Endodermal cell (in vitro differentiated cells): ENCODE measurements at places on chromosomes 1 and 21.
A peak's percentile ranks its signal among the peaks of the same experiment; 100 is the strongest.

GRCh38 chr1:85366391-85367170, 90.1 kb upstream of the BCL10 start:
- H3K4me1 ChIP-seq: no peaks in the 10 kb centered on the region
- no peak overlapping the region for H3K4me3 ChIP-seq
- H3K27ac ChIP-seq: no peak overlapping the region

DNA sequence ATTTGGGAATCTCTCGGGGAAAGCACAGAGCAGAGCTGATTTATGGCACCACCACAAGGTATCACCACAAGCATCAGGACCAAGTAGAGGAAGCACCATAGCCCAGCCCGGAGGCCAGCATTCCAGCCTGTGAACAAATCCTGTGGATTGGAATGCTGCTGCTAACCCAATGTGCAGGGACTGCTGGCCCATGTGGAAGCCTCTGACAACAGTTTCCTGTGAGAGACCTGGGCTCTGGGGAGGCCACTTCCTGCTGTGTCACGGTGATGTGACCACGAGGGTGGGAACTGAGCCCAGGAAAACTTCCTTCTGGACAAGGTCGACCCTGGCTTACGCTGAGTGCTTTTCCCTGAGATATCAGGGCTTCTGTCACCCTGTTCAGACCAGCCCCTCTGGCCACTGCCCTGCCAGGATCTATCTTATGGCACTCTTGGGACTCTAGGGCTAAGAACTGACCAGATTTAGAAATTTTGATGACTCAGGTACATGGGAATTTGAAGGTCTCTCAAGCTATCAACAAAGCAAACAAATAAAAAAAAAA, 88.3 kb upstream of the NGF start:
- no peaks in the 10 kb centered on the region for H3K4me1 ChIP-seq
- no peak overlapping the region for H3K27ac ChIP-seq

DNA sequence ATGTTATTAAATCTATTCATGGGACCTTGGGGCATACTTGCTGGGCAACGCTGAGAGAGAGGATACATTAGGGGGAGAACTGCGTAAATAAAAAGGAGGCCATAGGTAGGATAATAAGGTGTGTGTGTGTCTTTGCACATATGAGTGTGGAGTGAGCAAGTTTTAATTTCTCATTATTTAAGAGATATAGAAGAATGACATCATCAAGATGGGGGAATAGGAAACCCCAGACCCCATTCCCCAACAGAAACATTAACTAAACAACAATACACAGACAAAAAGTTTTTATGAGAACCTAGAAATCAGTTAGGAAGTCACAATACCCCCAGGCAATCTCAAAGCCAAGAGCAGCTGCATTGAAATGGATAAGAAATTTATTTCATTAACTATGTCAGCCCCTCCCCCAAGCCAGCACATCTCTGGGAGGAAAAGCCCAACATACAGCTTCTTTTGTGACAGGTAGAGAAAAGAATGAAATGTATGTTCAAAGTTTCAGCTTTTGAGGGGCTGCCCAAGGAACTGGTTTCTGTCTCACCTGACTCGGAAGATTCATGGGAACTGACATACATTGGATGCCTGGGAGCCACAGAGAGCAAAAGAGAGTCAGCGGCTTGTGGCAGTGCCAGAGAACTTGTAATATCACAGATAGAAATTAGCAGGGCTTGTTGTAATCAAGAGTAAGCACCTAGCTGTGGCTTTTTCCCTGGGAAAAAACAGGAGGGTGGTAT, 234.3 kb upstream of the NFIA start:
- H3K4me3 ChIP-seq: no peak overlapping the region
- H3K36me3 ChIP-seq: no peaks in the 10 kb centered on the region
- H3K4me1 ChIP-seq: no peaks in the 10 kb centered on the region
- H3K27me3 ChIP-seq: no peaks in the 10 kb centered on the region
- peak; percentile 65 for DNase-seq

DNA sequence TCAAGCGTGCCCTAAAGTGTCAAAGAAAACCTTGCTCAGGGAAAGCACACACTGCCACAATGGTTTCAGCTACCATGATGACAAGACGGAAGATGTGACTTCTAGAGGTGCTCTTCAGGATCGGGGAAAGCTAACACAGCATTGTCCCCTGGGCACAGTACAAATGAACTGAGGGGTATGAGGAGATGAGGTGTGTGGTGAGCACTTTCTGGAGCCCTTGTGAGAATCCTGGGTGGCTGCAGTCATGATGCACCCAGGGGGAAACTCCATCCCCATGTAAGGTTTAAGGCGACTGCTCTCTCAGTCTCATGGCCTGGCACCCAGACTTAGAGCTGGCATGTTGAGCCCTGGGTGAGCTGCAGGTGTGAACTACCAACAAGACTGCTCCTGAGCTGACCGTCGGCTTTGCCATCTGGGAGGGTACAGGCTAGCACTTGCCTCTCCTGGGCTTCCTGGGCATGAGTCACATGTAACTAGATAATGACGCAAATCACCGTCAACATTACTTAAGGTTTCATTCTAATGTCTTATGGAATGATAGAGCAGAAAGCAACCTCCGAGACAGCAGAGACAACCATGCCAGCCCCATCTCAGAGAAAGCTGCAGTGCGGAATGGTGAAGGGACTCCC, 144.6 kb downstream of the CLIC6 start:
- no peaks in the 10 kb centered on the region for H3K4me1 ChIP-seq
- no peaks in the 10 kb centered on the region for H3K36me3 ChIP-seq
- DNase-seq: no peak
- no peak overlapping the region for H3K4me3 ChIP-seq
- H3K27me3 ChIP-seq: no peaks in the 10 kb centered on the region

DNA sequence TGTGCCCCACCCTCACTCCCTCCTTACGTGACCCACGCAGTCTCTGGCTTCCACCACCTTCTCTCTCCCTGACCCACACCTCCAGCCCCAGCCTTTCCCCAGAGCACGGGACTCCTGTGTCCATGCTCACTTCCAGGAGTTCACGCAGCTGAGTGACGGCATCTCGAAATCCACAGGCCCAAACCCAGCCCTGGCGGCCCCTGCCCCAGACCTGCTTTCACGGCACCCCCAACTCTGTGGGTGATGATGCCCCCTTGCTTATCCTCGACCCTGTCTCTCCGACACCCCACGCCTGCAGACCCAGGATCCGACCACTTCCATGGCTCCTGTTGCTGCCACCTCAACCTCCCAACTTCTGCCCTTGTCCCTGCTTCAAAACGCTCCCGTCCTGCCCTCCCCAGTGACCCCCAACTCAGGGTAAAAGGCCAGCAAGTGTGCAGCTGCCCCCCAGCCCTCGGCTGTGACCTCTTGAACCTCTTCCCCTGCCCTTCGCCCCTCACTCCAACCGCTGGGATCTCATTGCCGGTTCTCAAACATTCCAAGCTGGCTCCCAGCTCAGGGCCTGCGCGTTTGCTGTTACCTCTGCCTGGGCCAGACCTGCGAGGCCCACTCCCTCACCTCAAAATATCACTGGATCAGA, 30.4 kb upstream of the LAPTM5 start:
- H3K4me1 ChIP-seq: peaks cover 3% of the 10 kb centered on the region
- H3K27ac ChIP-seq: no peak overlapping the region
- no peak overlapping the region for H3K4me3 ChIP-seq
- no peak for DNase-seq

- H3K4me3 ChIP-seq: peak within 1 kb of the TSS; percentile 77
- H3K4me1 ChIP-seq: peaks cover 11% of the 10 kb centered on the region
- DNase-seq: peak; percentile 97
- no peaks in the 10 kb centered on the region for H3K36me3 ChIP-seq
- H3K27me3 ChIP-seq: peaks cover 57% of the 10 kb centered on the region
Observed at GRCh38 chr1:53739109-53739681, at the start of gene GLIS1. TSS of gene GLIS1 (minus strand) at chr1:53739164. CDS start at chr1:53738064, 1,100 bp downstream.

GRCh38 chr1:161913482-161914140, 110.1 kb downstream of the OLFML2B start:
- DNase-seq: no peak
- peaks cover 4% of the 10 kb centered on the region for H3K4me1 ChIP-seq
- no peaks in the 10 kb centered on the region for H3K27me3 ChIP-seq
- H3K27ac ChIP-seq: no peak overlapping the region
- H3K4me3 ChIP-seq: no peak overlapping the region

GRCh38 chr1:28871631-28872401, 42.6 kb upstream of the EPB41 start:
- H3K4me1 ChIP-seq: no peaks in the 10 kb centered on the region
- H3K36me3 ChIP-seq: no peaks in the 10 kb centered on the region
- no peaks in the 10 kb centered on the region for H3K27me3 ChIP-seq
- H3K27ac ChIP-seq: no peak overlapping the region

GRCh38 chr21:37878946-37879660, 37.2 kb downstream of the KCNJ6 start:
- H3K27ac ChIP-seq: no peak overlapping the region
- DNase-seq: no peak
- no peak overlapping the region for H3K4me3 ChIP-seq
- H3K4me1 ChIP-seq: no peaks in the 10 kb centered on the region
- no peaks in the 10 kb centered on the region for H3K27me3 ChIP-seq

- no peaks in the 10 kb centered on the region for H3K4me1 ChIP-seq
- H3K27me3 ChIP-seq: no peaks in the 10 kb centered on the region
- H3K36me3 ChIP-seq: no peaks in the 10 kb centered on the region
- no peak for DNase-seq
Observed at GRCh38 chr1:54792686-54793282, 8.3 kb downstream of the TTC22 start.

GRCh38 chr1:203743091-203743571, 21.9 kb upstream of the LAX1 start:
- no peak for DNase-seq
- no peaks in the 10 kb centered on the region for H3K27me3 ChIP-seq
- H3K36me3 ChIP-seq: peaks cover 12% of the 10 kb centered on the region
- no peaks in the 10 kb centered on the region for H3K4me1 ChIP-seq
- H3K27ac ChIP-seq: no peak overlapping the region
- no peak overlapping the region for H3K4me3 ChIP-seq

DNA sequence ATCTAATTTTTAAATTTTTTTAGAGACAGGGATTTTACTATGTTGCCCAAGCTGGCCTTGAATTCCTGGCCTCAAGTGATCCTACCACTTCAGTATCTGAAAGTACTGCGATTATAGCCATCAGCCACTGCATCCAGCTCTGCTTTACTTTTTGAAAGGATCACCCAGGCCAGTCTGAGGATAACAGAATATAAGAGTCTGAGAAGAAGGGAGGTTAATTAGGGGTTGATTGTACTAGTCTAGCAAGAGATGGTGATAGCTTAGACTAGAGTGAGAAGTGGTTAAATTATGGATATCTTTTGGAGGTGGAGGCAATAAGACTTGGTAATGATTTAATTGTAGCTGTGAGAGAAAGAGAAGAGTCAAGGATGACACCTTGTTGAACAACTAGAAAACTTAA, 32.2 kb downstream of the PHACTR4 start:
- peaks cover 2% of the 10 kb centered on the region for H3K4me1 ChIP-seq
- no peak overlapping the region for H3K4me3 ChIP-seq
- peaks cover 7% of the 10 kb centered on the region for H3K36me3 ChIP-seq
- H3K27ac ChIP-seq: no peak overlapping the region

- H3K27ac ChIP-seq: no peak overlapping the region
- no peak for DNase-seq
Observed at GRCh38 chr1:17805869-17806684, 50.9 kb downstream of the ACTL8 start.

DNA sequence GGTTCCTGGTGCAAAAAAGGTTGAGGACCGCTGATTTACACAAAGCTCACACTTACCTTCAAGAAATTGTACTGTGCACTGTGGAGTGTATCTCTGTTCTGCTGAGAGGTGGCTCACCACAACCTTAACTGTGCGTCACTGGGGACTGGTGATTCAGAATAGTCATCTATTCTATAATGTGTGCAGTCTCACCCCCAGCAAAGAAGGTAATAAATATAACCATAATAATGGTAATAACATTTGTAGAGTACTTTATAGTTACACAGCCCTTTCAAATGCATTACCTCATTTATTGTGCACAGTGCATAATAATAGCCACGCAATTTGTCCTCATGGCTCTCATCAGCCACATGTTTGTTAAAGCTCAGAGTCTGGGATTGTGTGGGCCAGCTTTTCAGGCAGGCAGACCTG, 59.4 kb upstream of the DUSP10 start:
- no peak for DNase-seq
- H3K36me3 ChIP-seq: no peaks in the 10 kb centered on the region
- H3K4me3 ChIP-seq: no peak overlapping the region
- no peak overlapping the region for H3K27ac ChIP-seq
- H3K4me1 ChIP-seq: peaks cover 8% of the 10 kb centered on the region

GRCh38 chr1:173002891-173003838, 47.6 kb downstream of the TNFSF18 start:
- H3K27me3 ChIP-seq: no peaks in the 10 kb centered on the region
- no peaks in the 10 kb centered on the region for H3K36me3 ChIP-seq
- no peak overlapping the region for H3K27ac ChIP-seq
- no peaks in the 10 kb centered on the region for H3K4me1 ChIP-seq

- no peak for DNase-seq
- no peak overlapping the region for H3K27ac ChIP-seq
- H3K36me3 ChIP-seq: no peaks in the 10 kb centered on the region
- no peaks in the 10 kb centered on the region for H3K27me3 ChIP-seq
- H3K4me3 ChIP-seq: no peak overlapping the region
Observed at GRCh38 chr1:170623171-170623570, 40.8 kb upstream of the PRRX1 start.

- peaks cover 19% of the 10 kb centered on the region for H3K27me3 ChIP-seq
- no peak overlapping the region for H3K27ac ChIP-seq
- no peaks in the 10 kb centered on the region for H3K36me3 ChIP-seq
- no peak overlapping the region for H3K4me3 ChIP-seq
- no peaks in the 10 kb centered on the region for H3K4me1 ChIP-seq
- no peak for DNase-seq
Observed at GRCh38 chr1:76865696-76866286, 1.5 kb upstream of the ST6GALNAC5 start.

DNA sequence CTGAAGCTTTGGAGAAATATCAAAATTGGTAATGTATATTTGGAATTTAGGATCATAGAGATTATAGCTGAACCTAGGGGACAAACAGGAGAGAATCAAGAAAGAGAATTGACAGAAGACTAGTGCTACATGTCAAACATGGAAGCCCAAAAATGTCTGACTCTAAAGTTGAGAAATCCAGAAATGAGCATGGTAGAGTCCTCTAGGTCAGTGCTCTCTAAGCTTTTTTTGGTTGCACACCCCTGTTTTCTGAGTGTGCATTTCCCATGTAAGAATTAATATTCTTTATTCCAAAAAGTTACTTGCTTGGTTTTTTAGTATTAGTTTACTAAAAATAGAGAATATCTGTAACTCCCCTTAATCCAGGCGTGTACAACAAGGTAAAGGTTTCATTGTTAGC, 25.6 kb downstream of the NFYC start:
- peaks cover 24% of the 10 kb centered on the region for H3K36me3 ChIP-seq
- no peak for DNase-seq
- no peak overlapping the region for H3K4me3 ChIP-seq
- no peak overlapping the region for H3K27ac ChIP-seq
- peaks cover 10% of the 10 kb centered on the region for H3K4me1 ChIP-seq

- H3K4me3 ChIP-seq: no peak overlapping the region
- no peaks in the 10 kb centered on the region for H3K27me3 ChIP-seq
- H3K4me1 ChIP-seq: peaks cover 8% of the 10 kb centered on the region
- no peak for DNase-seq
Observed at GRCh38 chr1:68206848-68207689, 25.3 kb downstream of the WLS start.

GRCh38 chr21:46141767-46142581, 13.4 kb downstream of the FTCD start:
- H3K27ac ChIP-seq: no peak overlapping the region
- no peaks in the 10 kb centered on the region for H3K27me3 ChIP-seq
- H3K4me1 ChIP-seq: peaks cover 6% of the 10 kb centered on the region
- DNase-seq: no peak
- no peaks in the 10 kb centered on the region for H3K36me3 ChIP-seq
- H3K4me3 ChIP-seq: no peak overlapping the region
